Smooth muscle cell of the umbilical artery (primary cell): ENCODE measurements at places on chromosomes 6 and 20. TPM values are rescaled to one million over a fixed set of nuclear protein-coding genes. Genes with fewer than 3 reads are reported as not detected.

Gene UST
- total RNA-seq, result 42.2 and 47.7 TPM in 2 replicates

Gene RSPO3
- 0.18 and 1.2 TPM in 2 replicates for total RNA-seq

Gene ZBTB46
- 0.42 and 0.59 TPM in 2 replicates for total RNA-seq

Gene FOXF2
- total RNA-seq, result under 0.01 TPM in 1 of 2 replicates, not detected in the other

Gene SYNCRIP
- total RNA-seq, result 52.3 and 122 TPM in 2 replicates

Gene MLN
- not detected in 2 replicates for total RNA-seq

Gene PANK2
- 55.8 and 60.3 TPM in 2 replicates for total RNA-seq

Gene CNBD2
- 0.55 and 1.2 TPM in 2 replicates for total RNA-seq

Gene TMEM74B
- total RNA-seq, result 0.14 TPM in 1 of 2 replicates, not detected in the other

Gene QRSL1
- 10.4 and 10.7 TPM in 2 replicates for total RNA-seq

Gene C6orf163
- 0.59 and 2.3 TPM in 2 replicates for total RNA-seq

Gene CPXM1
- 1.1 and 3.9 TPM in 2 replicates for total RNA-seq

Gene FKBP1C
- 0.46 TPM in 1 of 2 replicates, not detected in the other for total RNA-seq

Gene GSTA3
- total RNA-seq, result not detected in 2 replicates

Gene SLC35D3
- not detected in 2 replicates for total RNA-seq

Gene LTB
- total RNA-seq, result not detected in 2 replicates

Gene RAET1G
- total RNA-seq, result 0.55 and 1.8 TPM in 2 replicates

Gene PPT2
- total RNA-seq, result 16.3 and 16.6 TPM in 2 replicates

Gene RWDD2A
- total RNA-seq, result 4.8 and 5.2 TPM in 2 replicates

Gene LST1
- not detected in 2 replicates for total RNA-seq
